Gastrocnemius medialis (tissue), 4 donors: ENCODE measurements at places on chromosomes 11 and 22. TPM values are rescaled to one million over a fixed set of nuclear protein-coding genes. Genes with fewer than 3 reads are reported as not detected.
A peak's percentile ranks its signal among the peaks of the same experiment; 100 is the strongest.

PGR gene
- 0.20 TPM for total RNA-seq

DDTL gene
- total RNA-seq, result not detected

DNA sequence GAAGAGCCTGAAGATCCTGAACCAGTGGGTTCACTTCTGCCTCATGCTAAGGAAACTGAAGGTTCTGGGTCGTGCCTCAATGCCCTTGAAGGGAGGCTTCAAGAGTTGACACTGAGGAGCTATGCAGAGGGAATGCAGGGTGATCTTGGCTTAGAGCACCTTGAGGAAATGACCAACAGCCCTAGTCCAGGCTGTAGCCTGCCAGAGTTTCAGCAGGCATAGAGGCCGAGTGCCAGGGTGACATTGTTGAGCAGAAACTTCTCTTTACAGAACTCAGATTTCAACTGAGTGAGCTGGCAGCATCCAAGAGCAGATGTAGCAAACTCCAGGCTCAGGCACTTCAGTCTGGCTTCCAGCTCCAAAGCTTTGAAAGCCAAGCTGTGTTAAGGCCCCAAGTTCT, 23.1 kb upstream of the CAPRIN1 start:
- no peaks in the 10 kb centered on the region for H3K36me3 ChIP-seq
- peak; percentile 38 for DNase-seq

DNA sequence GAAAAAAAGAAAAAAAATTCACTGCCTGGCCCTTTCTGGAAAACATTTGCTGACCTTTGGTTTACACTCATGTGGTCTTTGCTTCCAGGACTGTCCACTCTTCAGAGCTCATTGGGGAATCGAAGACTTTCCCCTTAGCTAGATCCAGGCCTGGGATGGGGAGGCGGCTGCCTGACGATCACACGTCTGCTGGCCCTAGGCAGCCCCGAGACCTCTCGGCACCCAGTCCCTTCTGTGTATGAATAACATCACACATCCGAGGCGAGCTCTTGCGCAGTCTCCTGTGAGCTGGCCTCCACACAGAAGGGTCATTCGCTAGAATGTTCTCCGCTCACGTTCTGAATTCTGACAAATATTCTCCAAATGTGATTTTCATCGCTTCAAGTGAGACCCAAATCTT, 25.7 kb upstream of the GAL start:
- H3K36me3 ChIP-seq, result no peaks in the 10 kb centered on the region
- peaks cover 4% of the 10 kb centered on the region for H3K4me1 ChIP-seq
- H3K4me3 ChIP-seq, result no peak overlapping the region
- H3K27ac ChIP-seq, result no peak overlapping the region
- no peak for DNase-seq

TMEM179B gene
- total RNA-seq, result 42.8 TPM

GRCh38 chr11:97815667-97816066, 1205.1 kb upstream of the CNTN5 start:
- H3K27ac ChIP-seq, result no peak overlapping the region
- no peak overlapping the region for H3K4me3 ChIP-seq
- no peaks in the 10 kb centered on the region for H3K27me3 ChIP-seq
- no peaks in the 10 kb centered on the region for H3K4me1 ChIP-seq
